ENCODE measurements at places on chromosomes 13 and 19.

DNA sequence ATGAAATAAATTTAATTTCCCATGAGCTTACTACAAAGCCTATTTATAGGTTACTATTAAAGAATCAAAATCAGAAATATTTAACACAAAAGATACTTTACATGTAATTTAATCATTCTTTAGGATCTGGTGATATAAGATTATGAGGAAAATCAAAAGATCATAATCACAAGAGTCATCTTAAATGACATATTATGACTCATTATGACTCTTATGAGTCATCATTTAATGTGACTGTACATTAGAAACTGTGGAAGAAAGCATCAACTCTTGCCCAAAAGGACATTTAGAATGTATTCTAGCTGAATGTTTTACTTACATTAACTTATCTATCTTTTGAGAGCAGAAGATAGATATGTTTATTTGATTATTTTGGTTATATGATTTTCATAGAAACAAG, 458.6 kb downstream of the DCT start:
- DNase-seq = peak; percentile 56

GRCh38 chr13:40139896-40140520, 484.5 kb downstream of the COG6 start:
- DNase-seq = no peak

GRCh38 chr19:53947624-53948023, 15.1 kb upstream of the CACNG8 start:
- DNase-seq = no peak

DNA sequence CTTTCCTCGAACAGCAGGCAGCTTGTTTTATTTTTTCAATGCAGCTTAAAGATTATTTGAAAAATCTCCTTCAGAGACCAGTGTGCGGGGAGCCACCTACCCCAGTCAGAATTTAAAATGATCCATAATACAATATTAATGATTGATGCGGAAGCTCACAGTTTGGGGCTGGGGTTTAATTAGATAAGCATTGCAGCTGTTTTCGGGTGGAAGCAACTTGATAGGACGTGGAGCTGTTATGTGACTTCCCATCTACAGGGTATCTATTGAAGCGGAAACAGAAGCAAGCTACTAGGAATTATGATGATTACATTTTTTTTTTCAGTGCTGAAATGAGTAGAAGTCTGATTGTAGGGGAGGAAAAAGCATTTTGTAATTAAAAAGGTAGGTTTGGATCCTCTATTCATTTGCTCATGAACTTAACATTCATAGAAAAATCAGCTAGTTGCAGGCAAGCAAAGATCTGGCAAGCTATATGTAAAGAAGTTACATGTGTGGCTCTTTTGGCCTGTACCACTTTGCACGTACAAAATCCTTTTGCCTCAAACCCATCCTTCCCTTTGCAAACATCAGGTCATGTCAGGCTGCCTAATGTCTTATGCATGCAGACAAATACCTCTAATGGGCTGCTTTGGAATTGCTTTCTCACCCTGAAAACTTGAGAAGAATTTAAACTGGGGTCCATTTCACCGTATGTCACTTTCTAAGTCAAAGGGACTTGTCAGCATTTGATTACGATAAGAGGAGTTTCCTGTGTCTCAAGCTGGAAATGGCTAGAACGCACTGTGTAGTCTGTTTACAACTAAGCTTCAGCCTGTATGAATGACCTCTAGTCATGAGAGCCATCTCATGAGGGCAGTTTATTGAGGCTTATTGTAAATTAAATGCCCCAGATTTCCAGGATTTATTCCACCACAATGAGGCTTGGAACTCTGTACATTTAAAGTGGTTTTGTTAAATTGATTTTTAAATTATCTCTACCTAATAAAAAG, 267.1 kb upstream of the TMTC4 start:
- DNase-seq = no peak

- DNase-seq = peak; percentile 92
Measured at GRCh38 chr13:51590971-51591627, 6.8 kb downstream of the WDFY2 start.

GRCh38 chr19:47487551-47488515, 3.8 kb upstream of the KPTN start:
- DNase-seq = no peak

DNA sequence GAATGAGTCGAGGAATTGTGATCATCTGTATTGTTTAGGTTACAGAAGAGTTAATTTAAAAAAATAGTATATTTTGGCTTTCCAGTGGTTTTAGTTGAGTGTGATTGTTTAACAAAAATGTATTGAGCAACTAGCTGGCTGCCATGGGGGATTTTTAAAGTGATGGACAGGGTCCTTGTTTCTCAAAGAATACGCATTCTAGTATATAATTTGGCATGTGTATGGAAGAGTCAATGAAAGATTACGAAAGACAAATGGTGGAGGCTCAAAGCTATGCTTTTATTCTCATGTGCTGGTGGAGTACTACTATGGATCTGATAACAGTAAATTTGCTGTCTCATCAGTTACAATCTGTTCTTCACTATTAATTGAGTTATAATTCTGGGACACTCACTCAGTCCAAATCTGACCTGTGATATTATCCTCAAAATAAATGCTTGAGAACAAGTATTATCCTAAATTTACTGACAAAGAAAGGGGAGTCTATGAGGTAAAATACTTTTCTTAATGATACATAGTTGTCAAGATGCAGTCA, 240.0 kb downstream of the GPC6 start:
- DNase-seq = no peak

- DNase-seq = no peak
Measured at GRCh38 chr19:16627193-16627927, 644 bp downstream of the MED26 start.

GRCh38 chr13:100089465-100090032, 656 bp downstream of the PCCA start:
- no peak for DNase-seq

DNA sequence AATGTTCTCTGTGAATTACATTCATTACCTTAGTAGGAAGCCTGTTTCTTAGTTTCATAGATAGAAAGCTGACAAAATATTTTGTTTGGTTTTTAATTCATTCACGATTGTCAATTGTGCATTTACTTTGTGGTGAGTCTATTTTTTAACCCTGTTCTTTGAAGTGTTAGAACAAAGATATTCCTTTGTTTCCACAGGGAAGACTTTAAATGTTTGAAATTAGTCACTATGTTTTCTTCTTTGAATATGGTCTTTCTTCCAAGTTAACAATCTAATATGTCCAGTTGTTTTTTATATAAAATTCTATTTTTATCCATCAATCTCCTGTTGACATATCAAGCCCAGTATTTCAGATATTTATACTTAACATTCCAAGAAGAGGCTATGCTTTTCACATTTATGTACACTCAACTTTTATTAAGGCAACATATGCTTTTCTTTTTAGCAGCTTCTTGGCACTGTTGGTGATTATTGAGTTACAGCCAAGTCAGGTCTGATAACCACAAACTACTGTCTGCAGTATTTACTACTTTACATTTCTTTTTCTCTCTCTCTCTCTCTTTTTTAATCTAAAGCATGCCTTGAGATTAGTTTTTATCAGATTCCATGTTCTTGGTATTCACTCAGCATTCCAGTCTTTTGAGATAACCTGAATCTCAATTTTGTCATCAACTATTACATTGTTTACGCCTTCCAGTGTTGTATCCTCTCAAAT, 812.8 kb upstream of the SLC10A2 start:
- DNase-seq = peak; percentile 41

GRCh38 chr13:31875134-31875533, 135.8 kb downstream of the RXFP2 start:
- DNase-seq = peak; percentile 4

- no peak for DNase-seq
Measured at GRCh38 chr19:4487572-4487971, 15.5 kb downstream of the HDGFL2 start.

GRCh38 chr13:104586051-104586746, 1520.0 kb upstream of the SLC10A2 start:
- DNase-seq = peak; percentile 65

GRCh38 chr13:102913914-102914313, 68.1 kb downstream of the ERCC5 start:
- peak; percentile 49 for DNase-seq

GRCh38 chr19:9939301-9939913, 3.1 kb upstream of the OLFM2 start:
- DNase-seq = no peak

DNA sequence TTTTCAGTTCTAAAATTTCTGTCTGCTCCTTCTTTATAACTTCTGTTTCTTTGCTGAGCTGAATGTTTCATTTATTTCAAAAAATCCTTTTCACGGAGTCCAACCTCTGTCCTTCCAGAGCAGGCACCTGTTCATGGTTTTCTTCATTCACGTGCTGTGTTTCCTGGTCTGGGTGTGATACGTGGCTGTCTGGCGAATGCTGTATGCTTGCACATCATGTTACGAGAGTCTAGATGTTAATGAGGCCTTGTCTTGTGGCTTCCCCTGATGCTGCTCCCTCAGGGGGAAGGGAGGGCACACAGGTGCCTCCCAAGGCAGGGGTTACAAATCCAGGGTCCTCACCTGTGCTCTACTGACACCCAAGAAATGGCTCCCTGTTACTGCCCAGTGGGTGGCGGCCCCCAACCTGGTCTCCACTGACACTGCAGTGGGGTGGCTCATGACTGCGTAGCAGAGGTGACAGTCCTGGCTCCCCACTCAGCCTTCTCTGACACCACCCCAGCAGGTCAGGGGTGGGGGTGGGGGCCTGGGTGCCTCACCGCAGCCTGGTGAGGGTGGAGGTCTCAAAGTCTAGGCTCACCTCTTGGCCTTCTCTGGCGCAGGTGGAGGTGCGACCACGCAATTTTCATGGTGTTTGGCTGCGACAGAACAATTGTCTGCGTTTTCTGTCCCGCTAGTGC, 20.1 kb upstream of the RAB20 start:
- DNase-seq = no peak

- peak; percentile 4 for DNase-seq
Measured at GRCh38 chr13:71320452-71320851, 546.6 kb downstream of the DACH1 start.

DNA sequence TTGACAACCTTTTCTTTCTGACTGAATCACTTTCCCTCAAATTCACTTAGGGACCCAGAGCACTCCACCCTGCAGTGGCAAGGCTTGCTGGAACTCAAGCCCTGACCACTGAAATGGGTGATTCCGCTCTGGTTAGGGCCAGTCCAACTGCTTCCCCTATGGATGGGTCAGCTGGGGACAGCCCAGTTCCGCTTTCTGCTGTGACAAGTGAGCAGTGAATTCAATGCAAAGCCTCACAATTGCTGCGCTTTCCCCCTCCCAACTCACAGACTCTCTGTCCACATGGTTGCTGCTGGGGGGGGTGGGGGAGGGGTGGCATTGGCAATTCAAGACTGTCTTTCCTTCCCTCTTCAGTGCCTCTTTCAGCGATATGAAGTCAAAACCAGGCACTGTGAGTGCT, 18.7 kb downstream of the CD70 start:
- DNase-seq = no peak

GRCh38 chr19:14517840-14518505, at the start of gene DNAJB1:
Gene DNAJB1 (minus strand): TSS chr19:14518397. CDS start chr19:14518349, 48 bp downstream.
- DNase-seq = peak; percentile 80

DNA sequence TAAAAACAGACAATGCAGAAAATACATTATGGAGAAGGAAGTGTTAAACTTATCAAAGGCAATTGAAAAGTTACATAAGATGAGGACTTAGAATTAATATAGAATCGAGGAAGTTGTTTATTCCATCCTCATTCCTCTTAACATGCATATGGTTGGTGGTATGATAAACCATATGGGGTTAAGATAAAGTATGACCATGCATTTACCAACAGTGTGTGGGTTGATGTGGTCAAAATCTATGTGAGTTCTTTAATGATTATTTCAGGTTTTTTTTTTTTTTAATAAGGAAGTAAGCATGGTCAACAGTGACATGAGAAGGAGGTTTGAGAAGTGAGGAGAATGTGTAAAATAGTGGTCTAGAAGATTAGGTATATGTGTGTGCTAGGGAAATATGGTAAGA, 94.5 kb downstream of the TDRD3 start:
- DNase-seq = no peak

DNA sequence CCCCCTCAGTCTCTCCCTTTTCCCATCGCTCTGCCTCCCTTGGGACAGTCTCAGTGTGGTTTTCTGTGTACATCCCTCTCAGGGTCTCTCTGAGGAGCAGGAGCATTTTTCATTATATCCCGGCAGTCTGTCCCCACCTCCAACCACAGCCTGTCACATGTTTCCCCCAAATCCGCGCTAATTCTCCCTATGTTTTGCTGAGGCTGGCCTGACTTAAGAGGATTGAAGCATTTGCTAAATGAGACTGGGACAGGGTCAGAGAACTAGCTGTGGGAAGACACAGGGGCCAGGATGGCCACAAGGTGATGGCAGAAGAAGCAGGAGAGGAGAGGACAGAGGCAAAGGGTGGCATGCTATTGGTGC, 5.5 kb downstream of the TPRX1 start:
- DNase-seq = no peak

DNA sequence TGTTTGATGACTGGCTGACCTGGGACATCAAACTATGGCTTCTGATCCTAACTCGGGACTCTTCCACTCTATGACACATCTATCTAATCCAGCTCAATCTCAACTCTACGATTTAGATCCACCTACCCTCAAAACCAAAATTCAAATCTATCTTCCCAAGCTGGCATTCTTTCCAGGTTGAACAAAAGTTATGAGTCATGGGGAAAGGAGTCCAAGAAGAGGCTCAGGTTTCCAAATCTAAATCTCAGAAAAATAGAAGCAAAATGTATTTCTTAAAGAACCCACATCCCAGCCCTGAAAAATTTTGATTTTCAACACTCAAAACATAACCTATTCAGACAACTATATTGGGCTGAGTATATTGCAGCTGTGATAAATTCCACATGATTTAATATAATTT, 143.9 kb upstream of the IPO5 start:
- no peak for DNase-seq

- DNase-seq = peak; percentile 65
Measured at GRCh38 chr19:17385878-17386611, 8.0 kb downstream of the CCDC194 start.

GRCh38 chr19:48644839-48645619, 958 bp downstream of the CA11 start:
- DNase-seq = peak; percentile 70

GRCh38 chr19:44746946-44747738, 1.4 kb upstream of the BCL3 start:
- peak; percentile 98 for DNase-seq

DNA sequence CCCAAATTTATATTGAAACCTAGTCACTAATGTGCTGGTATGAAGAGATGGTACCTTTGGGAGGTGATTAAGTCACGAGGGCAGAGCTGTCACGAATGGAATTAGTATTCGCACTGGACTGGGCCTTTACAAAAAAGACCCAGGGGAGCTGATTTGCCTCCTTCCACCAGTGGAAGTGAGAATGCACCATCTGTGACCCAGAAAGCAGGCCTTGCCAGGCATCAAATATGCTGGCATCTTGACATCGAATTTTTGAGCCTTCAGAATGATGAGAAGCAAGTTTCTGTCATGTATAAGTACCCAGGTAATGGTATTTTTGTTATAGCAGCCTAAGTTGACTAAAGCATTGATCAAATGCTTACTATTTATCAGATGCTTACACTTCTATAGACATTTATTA, 373.6 kb downstream of the FGF14 start:
- no peak for DNase-seq

DNA sequence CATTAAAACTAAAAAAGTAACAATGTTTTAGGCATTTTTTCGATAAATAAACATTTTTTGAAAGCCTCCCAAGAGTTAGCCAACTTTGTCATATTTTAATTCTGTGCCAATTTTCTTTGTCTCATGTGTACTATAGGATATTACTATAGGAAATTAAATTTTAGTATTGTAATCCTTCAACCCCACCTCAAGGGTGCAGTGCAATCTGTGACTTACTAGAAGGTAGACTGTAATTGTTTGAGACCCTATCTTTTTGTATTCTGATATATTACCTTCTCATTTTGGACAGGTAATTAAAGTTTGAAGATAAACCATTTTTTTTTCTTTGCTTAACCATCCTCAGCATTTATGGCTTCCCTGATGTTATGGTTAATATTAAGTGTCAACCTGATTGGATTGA, 457.8 kb downstream of the PCDH20 start:
- DNase-seq = no peak

All from fibroblast of skin of scalp (primary cell).